Stimulated activated CD8-positive, alpha-beta memory T cell treated with anti-CD3 and anti-CD28 coated beads, Interleukin-4, amount 100 ng/mL, for 1 hour (primary cell): ENCODE measurements at places on chromosomes 3 and 15.

DNA sequence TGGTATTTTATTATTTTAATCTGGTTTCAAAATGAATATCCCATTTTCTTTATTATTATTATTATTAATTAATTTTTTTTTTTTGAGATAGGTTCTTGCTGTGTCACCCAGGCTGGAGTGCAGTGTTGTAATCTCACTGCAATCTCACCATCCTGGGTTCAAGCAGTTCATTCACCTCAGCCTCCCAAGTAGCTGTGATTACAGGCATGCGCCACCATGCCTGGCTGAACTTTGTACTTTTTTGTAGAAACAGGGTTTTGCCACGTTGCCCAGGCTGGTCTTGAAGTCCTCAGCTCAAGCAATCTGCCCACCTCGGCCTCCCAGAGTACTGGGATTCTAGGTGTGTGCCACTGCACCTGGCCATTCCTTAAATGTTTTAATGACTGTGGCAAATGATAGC lies 28.6 kb downstream of the DAG1 start:
- DNase-seq, result no peak

GRCh38 chr15:55250941-55251340 lies 38.7 kb downstream of the RAB27A start:
- DNase-seq, result no peak

DNA sequence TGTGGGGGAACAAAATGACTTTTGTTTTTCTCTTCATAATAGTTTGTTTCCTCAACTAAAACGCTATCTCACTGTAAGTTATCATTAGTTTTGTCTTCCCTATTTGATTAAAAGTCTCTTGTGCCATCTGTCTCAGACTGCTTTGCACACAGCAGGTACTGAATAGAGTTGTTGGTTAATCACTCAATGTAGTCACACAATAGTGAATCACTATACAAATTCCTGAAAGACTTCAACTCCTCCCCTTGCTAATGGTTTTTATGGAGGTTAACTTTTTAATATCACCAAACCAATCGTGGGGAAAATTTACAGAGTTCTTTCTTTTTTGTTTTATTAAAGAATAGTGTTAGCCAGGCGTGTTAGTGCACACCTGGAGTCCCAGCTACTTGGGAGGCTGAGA lies 2.6 kb upstream of the NGLY1 start:
- no peak for DNase-seq

- DNase-seq, result no peak
Observed at GRCh38 chr3:105764378-105765307, 104.2 kb downstream of the CBLB start.

GRCh38 chr15:89490814-89491315 lies 5.5 kb downstream of the RHCG start:
- DNase-seq, result no peak

- no peak for DNase-seq
Observed at GRCh38 chr3:147406028-147406931, at the start of gene ZIC4. ZIC4 (minus strand) TSS chr3:147406543; CDS start chr3:147402797, 3,746 bp downstream.

DNA sequence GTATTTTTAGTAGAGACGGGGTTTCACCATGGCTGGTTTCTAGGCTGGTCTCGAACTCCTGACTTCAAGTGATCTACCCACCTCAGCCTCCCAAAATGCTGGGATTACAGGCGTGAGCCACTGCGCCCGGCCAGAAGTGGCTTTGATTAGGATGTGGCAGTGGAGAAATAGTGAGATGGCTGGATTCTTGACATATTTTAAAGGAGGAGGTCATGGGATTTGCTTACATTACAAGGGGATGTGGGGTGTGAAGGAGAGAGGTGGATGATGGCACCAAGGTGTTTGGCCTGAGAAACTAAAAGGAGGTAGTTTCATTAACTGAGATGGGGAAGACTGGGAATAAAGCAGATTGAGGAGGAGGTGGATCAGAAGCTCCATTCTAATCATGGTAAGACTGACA lies 15.0 kb upstream of the LTF start:
- DNase-seq, result no peak

DNA sequence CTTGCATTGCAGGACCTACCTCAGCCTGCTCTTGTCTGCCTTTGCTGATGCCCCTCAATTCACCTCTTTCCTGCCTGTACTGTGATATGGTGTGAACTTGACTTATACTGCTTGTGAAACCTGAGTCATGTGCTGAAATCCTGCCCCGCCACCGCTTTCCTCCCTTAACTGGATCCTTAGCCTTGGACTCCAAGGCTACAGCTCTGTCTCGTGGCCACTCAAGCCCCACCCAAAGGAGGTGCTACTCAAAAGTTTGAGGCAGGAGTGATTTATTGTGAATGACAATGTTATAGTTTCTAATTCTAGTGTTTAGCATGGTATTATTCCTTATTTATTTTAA lies 56.1 kb downstream of the MYZAP start:
- DNase-seq, result no peak

- DNase-seq, result no peak
Observed at GRCh38 chr3:160400702-160401150, 1.3 kb downstream of the SMC4 start.

- DNase-seq, result no peak
Observed at GRCh38 chr3:43294975-43295374, 8.6 kb downstream of the SNRK start.

GRCh38 chr15:28981921-28982320 lies 96.1 kb downstream of the APBA2 start:
- DNase-seq, result no peak

- no peak for DNase-seq
Observed at GRCh38 chr3:130465521-130465920, 51.5 kb upstream of the COL6A6 start.

DNA sequence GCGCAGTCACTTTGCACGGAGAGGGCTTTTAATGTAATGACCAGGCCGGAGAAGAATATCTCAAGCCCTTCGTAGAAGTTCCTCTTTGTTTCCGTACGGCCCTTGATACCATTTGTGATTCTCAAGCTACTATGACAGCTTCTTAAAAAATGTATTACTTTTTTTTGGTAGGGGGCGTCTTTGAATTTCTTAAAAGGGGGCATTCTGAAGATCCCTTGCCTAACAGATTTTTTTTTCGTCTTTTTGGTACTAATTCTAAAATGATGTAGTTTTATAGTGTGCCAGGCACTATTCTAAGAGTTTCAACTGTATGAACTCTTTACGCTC lies 614.0 kb downstream of the MCTP2 start:
- no peak for DNase-seq

DNA sequence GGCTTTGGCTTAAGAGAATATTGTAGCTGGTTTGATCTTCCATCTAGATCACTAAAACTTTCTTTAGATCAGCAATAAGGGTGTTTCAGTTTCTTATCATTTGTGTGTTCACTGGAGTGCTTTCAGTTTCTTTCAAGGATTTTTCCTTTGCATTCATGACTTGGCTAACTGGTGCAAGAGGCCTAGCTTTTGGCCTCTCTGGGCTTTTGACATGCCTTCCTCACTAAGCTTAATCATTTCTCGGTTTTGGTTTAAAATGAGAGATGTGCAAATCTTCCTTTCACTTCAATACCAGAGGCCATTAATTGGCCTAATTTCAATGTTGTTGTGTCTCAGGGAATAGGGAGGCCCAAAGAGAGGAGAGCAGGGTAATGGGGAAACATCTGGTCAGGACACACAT lies 30.3 kb upstream of the CCNB2 start:
- no peak for DNase-seq

GRCh38 chr3:146159616-146160320 lies 1.2 kb downstream of the PLOD2 start:
- DNase-seq, result no peak

DNA sequence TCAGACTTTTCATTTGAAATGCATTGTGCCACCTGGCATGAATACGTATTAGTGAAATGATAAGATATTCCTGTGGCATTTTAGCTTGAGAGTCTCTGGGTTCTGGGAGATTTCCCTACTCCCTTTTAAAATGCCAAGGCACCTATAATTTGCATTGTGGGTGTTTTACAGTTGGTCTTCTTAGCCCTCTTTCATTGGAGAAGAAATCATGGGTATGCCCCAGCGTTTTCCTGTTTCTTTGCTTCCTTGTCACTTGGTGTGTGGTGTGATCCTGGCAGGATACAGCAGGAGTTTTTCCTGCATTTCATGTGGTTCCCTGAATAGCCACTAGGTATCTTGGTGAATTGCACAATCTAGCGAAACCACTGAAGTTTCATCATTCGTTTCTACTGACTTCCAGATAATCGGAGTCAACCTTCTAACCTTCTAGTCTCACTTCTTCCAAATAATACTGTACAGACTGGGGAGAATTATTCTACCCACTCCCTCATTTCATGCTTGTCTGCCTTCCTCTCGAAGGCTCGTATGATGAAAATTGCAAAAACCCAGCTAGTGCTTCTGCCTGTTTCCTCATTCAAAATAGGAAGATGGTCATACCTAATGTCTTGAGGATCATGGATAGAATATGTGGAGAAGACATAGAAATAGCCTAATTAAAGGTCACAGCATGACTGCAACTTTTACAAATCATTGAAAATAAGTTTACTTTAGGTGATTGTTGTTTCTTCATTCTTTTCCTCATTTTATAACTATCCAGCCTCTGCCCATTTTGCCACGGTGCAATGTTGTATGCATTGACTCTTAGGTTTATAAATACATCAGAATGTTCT lies 2.6 kb downstream of the BHLHE40 start:
- DNase-seq, result no peak

DNA sequence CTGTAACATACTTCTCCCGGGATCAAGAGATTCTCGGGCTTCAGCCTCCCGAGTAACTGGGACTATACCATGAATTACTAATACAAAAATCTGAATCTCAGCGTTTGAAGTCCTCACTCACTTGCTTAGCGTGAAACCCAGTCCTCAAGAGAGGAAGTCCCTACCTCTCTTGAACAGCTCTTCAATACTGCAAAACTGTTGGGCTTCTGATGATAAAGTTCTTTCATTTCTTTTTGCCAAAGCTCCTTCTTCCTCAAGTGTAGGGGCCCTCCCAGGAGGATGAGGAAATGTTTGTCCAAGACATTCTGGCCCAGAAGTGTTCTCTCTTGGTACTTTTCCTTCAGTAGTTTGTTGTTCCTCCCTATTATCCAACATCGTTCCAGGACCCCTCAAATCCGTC lies 48.5 kb downstream of the FMN1 start:
- no peak for DNase-seq

DNA sequence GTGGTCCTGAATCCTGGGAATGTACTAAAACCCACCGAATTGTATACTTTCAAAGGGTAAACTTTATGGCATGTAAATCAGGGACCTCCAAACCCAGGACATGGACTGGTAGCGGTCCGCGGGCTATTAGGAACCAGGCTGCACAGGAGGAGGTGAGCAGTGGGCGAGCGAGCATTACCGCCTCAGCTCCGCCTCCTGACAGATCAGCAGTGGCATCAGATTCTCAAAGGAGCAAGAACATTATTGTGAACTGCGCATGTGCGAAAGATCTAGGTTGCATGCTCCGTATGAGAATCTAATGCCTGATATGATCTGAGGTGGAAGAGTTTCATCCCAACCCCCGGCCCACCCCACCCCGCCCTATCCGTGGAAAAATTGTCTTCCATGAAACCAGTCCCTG lies 22.2 kb downstream of the HEG1 start:
- DNase-seq, result no peak

GRCh38 chr3:179250803-179251476 lies at the start of gene KCNMB3:
KCNMB3 (minus strand) TSS chr3:179251114; CDS start chr3:179250990, 124 bp downstream.
- DNase-seq, result no peak

- no peak for DNase-seq
Observed at GRCh38 chr15:52486003-52486996, 42.4 kb downstream of the MYO5A start.

DNA sequence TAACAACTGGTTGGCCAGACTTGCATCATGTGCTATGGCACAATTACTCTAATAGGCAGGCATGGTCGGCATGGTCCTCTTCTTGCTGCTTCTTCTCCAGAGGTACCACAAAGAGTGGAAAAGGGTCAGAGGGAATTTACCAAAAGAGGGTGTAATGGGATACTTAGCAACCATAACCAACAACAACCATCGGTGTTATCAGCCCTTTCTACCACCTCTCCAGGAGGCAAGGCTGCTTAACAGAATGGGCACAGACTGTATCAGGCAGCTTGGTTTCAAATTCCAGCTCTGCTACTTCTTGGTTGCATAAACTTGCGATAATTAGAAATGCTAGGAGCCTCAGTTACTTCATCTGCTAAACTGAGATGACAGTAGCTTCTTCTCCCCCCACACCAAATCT lies 284.6 kb upstream of the CRBN start:
- DNase-seq, result no peak

GRCh38 chr3:42078677-42079076 lies 12.5 kb upstream of the TRAK1 start:
- DNase-seq, result no peak

GRCh38 chr3:173753593-173753992 lies 356.0 kb downstream of the NLGN1 start:
- DNase-seq, result no peak

GRCh38 chr3:31102196-31102879 lies 207.9 kb upstream of the GADL1 start:
- DNase-seq, result no peak

DNA sequence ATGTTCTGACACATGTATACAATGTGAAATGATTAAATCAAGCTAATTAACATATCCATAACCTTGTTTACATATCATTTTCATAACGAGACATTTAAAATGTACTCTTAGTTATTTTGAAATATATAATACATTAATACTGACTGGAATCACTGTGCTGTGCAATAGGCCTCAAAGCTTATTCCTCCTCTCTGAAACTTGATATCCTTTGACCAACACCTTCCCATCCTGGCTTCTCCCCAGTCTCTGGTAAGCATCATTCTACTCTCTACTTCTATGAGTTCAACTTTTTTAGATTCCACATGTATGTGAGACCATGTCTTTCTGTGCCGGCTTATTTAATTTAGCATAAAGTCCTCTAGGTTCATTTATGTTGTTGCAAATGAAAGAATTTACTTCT lies 47.1 kb upstream of the IL20RB start:
- DNase-seq, result no peak

- no peak for DNase-seq
Observed at GRCh38 chr3:128468285-128468790, 1.6 kb upstream of the DNAJB8 start.

DNA sequence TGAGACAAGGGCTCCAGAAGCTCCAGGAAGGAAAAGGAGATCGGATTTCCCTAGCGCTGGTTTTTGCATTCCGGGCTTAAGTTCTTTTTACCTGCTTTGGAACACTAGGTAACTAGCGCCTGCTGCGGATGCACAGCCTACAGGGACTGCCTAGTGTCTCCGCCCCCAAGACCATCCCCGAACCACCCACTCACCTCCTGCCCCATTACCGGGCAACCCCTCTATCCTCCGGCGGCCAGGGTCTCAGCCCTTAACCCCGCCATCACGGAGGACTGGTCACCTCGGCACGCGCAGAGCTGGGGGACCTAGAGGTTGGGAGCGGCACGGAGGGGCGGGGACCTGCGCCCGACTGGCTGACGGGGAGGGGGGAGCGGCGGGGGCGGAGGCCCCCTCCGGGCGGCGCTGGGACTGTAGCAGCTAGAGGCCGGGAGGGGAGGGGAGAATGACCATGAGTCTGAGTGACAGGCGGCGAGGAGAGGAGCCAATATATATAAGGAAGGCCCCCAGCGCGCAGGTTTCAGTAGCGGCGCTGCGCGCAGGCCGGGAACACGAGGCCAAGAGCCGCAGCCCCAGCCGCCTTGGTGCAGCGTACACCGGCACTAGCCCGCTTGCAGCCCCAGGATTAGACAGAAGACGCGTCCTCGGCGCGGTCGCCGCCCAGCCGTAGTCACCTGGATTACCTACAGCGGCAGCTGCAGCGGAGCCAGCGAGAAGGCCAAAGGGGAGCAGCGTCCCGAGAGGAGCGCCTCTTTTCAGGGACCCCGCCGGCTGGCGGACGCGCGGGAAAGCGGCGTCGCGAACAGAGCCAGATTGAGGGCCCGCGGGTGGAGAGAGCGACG lies at the start of gene DLL4:
Gene DLL4 (plus strand): TSS at position 520 of the 839 bp plus-strand sequence. CDS start 329 bp downstream, outside the sequence.
- DNase-seq, result no peak
